ENCODE measurements at places on chromosomes 5 and 9.

GRCh38 chr9:113481176-113481787, 17.8 kb downstream of the RGS3 start:
- DNase-seq = no peak

DNA sequence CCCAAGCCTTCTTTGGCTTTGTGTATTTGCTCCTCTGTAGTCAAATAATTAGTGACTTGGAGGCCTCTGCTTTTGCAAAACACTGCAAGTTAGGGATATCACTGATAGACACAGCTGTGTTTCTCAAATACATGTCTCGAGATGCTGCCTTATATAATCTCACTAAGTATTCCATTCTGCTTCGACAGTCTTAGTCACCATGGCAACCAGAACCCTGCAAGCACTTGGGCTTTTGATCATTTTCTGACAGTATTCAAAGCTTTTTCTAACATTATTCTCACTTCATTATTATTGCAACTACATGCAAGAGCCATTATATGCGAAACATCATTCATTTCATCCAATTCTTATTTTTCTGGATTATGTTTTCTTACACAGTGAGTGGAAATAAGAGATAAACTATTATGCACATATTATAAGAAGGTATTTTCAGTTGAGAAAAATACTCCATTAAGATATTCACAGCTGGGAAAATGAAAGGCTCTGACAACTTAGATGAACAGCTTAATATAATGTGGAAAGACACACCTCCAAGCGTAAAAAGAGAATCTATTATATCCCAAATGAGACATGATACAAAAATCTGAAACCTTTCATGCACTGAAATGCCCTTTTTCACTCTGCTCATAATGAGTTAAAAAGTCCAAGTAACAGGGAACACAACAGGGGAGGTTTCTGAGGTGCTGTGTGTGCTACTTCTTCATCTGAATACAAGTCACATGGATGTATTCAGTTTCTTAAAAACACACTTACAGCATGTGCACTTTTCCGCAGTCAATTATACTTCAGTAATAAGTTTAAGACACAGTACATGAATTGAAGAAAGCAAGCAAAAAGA, 93.9 kb downstream of the SCAI start:
- DNase-seq = no peak

GRCh38 chr5:112018846-112019245, 261.9 kb upstream of the NREP start:
- no peak for DNase-seq

DNA sequence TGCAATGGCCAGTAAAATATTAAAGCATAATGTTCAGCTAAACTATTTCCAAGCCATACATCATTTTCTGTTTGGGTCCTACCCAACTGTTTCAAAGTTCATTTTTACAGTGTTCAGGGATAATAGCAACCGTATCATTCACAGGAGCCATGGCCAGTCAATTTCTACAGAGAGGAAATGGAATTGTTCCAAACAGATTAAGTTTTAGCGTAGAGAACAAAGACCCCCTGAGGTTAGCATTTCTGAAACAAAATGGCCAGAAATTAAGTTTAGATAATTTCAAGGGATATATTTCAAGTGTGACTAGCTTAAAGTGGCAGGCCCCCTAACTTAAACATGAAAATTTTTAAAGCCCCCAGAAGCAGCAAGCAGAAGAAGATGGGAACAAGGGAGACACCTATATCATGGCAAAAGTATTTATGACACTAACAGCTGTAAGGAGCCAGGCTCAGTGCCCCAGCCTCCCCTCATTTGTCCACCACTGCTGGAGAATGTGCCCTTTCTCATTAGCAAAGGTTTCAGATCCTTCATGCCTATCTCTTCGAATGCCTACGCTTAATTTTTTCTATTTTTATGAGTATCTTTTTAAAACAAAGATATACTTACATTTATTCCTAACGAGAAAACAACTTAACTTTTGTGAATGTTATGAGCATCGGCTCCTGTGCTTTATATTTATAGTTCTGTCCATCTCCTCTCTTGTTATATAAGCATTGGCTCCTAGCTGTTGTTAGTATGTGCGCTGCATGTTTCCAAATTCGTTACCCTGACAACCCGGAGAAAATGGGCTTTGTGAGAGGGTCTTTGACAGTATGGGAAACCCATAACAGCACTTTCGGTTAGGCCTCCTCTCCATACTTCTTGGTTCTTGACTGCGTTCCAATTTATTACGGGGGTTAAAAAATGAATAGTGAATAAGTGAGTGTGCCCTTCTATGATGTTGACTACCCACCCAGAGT, 116.3 kb downstream of the MED27 start:
- peak; percentile 83 for DNase-seq

DNA sequence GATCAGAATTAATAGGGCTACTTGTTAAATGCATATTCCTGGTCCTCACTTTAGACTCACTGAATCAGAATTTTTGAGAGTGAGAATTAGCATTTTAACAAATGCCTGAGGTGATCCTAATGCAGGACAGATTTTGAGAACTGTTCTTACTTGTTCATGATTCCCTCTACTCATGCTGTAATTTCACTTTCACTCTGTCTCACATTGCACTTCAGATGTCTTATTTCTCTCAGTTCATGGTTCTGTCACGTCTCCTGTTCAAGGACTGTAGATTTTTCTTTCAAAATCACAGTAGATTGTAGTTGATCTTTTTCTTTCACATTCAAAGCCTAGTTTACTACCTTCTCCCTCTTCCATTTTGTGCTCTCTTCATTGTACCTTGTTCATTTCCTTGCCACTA, 54.3 kb downstream of the ADGRV1 start:
- no peak for DNase-seq

DNA sequence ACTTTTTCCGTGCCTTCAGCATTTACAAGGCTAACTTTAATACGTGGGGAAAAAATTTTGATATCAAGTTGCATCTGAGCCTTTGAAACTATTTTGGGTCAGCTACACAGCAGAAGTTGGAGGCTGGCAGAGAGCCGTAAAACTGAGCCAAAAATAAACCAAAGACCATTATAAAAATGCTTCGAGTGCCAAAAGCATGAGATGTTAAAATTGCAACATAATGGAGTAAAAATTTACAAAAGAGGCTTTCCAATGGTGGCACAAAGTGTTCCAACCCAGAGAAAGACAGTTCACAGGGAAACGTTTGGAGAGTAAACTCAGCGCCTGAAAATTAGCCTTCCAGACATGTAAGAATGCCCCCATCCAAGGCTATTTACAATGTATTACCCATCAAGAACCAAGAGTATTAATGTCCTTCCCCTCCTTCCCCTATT, 190.3 kb downstream of the TLE1 start:
- no peak for DNase-seq

Data from SJCRH30 (cell line).